T-helper 2 cell treated with Interferon-gamma antibody and Interleukin-4, amounts not matched to agents 5 μg/mL and 100 μg/mL, for 36 hours (primary cell): ENCODE measurements at places on chromosomes 7 and 10.

- no peak for DNase-seq
Measured at GRCh38 chr7:26265499-26266075, 26.1 kb upstream of the SNX10 start.

GRCh38 chr7:158252081-158252836 is 335.4 kb downstream of the PTPRN2 start:
- no peak for DNase-seq

DNA sequence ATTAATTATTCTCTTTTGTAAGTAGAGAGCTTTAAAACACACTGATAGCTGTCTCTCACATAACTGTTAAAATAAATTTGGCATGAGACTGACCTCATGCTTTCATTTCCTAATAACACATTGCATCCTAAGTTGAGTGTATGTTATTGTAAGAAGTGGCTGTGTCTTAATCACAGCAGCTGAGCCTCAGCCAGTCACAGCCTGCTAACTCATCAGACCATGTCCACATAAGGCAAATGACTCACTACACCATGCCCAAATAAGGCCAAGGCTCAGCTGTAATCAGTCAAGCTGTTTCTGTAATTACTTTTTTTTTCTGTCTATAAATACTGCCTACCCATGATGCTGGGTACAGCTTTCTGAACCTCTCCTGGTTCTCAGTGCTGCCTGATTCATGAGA is 860.9 kb downstream of the XPNPEP1 start:
- DNase-seq, result no peak

- DNase-seq, result no peak
Measured at GRCh38 chr10:114335614-114336013, 68.7 kb downstream of the AFAP1L2 start.

DNA sequence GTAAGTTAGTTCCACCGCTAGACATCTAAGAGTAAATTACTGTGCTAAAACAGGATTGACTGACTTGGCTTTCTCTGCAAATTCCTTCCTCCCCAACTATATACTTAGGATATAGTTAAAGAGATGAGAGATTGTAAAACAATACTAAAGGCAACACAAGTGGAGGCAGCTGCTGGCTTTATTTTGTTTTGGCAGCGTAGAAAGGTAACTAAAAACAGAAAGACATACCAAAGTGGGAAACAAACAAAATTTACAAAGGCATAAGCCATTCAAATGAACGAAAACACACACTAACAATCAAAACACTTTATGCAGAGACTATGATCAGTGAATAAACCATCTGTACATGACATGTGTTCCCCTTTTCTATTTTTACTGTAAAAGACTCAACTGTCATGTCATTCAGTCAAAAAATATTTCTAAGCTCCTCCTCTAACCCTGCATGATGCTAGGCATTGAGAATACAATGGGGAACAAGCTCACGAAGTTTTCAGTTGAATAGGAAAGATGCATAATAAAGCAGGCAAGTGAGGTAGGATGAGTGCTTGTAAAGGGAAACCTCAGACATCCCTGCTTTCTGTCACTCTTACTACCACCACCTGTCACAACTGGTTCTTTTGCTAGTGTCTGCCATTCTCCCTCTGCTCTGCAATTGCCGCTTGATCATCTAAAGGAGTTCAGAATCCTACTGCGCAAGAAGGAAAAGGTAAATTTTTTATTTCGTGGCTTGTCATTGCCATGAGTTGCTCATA is 64.2 kb upstream of the COL1A2 start:
- DNase-seq, result no peak

- DNase-seq, result no peak
Measured at GRCh38 chr7:99786726-99787335, 2.8 kb upstream of the CYP3A4 start.

- DNase-seq, result no peak
Measured at GRCh38 chr7:155311826-155312537, 14.3 kb downstream of the INSIG1 start.

DNA sequence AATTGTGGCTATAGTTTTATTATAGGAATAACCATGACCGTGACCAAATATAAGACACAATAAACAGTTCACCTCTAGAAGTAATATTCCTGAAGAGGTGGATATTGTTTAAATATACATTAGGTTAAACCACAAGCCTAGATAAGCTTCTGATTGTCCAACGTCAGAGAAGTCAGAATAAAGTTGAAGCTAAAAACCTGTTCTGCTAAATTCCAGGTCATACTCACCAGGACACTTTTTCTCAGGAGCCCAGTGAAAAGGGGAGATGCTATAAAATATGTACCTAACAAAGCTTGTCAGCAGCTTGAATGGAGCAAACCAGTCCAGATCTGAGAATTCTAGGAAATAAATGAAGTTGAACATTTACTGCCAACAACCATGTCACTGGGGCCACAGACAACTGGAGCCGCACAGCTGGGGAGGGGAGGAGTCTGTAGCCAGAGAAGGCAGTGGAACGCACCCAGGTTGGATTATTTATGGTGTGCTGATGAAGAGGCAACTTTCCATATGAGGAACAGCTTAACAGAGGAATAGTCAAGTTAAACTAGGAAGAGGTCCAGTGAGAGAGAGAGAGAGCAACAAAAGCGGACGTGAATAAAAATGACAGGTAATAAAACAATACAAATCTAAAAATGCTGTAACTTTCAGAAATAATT is 191.1 kb downstream of the ZNF438 start:
- no peak for DNase-seq

DNA sequence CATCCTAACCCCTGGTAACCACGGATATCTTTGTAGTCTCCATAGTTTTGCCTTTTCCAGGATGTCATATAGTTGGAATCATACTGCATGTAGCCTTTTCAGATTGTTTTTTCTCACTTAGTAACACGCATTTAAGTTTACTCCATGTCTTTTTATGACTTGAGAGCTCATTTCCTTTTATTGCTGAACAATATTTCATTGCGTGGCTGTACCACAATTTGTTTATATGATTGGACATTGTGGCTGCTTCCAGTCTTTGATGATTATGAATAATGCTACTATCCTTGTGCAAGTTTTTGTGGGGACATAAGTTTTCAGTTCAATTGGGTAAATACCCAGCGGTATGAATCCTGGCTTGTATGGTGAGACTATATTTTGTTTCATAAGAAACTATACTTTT is 60.8 kb downstream of the AOAH start:
- no peak for DNase-seq

DNA sequence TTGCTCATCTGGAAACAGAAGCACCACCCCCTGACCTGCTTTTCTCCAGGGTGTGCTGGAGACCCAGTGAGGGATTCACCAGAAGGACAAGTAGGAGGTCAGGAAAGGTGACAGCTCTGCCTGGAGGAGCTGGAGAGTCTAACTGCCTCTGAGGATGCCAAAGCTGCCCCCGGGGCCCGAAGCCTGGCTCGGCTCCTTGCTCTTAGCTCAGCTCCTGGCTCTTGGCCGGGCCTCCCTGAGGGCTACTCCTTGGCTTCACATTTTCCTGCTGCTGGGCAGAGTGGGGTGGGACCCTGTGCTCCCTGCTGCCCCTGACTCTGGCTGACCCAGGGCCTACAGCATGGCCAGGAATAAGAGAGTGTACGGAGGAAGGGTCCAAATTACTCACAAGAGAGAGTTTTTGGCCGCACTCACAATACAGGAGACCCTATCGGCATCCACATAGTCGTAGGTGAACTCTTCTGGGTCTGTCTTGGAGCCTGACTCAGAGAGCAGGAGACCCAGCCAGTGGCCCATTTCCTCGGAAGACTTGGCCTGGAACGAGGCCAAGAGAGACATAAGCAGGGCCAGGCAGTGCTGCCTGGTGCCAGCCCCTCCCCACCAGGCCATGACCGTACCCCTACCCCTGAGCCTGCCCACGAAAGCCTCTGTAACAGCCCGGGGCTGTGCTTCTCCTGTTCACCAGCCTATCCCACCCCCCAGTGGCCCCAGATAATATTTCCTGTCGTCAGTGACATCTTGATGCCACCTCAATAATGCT is 63.1 kb downstream of the VWA2 start:
- no peak for DNase-seq

DNA sequence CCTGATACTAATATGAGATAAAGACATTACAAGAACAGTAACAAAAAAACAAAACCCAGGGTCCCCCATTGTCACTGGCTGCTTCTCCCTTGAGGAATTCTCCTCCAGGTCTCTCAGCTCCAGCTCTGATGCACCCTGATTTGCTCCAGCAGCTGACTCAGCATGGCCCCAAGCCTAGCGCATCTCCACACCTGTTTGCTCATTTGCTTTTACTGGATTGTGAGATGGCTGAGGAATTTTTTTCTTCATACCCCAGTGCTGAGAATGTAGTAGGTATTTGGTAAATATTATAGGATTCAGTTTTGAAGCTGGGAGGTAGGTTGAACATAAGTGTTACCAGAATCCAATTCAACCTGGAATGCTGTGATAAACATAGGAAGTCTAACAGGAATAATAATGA is 171.9 kb downstream of the PKD1L1 start:
- no peak for DNase-seq

- DNase-seq, result no peak
Measured at GRCh38 chr7:47714669-47715607, 133.0 kb upstream of the TNS3 start.

- no peak for DNase-seq
Measured at GRCh38 chr7:47806701-47807103, 141.6 kb downstream of the PKD1L1 start.

DNA sequence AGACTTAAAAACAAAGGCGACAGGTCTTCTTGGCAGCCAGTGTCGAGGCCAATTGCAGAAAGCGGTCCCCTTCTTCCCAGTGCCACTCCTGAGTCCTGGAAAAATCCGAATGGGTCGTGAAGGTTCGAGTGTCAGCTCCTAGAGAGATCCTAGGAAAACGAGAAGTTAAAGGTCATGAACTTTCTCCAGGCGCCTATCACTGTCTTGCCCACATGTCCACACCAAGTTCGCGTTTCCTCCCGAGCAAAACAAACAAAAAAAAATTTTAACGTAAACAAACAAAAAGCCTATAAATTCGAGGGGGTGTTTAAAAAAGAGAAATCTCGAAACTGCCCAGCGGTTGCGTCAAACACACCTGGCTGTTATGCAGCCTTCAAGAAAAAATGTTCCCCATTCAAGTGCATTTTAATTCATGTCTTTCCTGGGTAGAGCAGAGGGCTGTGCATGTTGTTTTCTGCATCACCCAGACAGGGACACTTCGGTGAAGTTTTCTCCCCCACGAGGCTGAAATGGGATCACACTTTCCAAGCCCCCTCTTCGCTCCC is 1.5 kb downstream of the ARHGAP21 start:
- no peak for DNase-seq

- DNase-seq, result peak; percentile 11
Measured at GRCh38 chr10:21989453-21990154, 13.9 kb downstream of the DNAJC1 start.

- DNase-seq, result no peak
Measured at GRCh38 chr7:79221211-79221610, 232.3 kb downstream of the MAGI2 start.

- no peak for DNase-seq
Measured at GRCh38 chr7:121178452-121178851, 150.3 kb upstream of the WNT16 start.

DNA sequence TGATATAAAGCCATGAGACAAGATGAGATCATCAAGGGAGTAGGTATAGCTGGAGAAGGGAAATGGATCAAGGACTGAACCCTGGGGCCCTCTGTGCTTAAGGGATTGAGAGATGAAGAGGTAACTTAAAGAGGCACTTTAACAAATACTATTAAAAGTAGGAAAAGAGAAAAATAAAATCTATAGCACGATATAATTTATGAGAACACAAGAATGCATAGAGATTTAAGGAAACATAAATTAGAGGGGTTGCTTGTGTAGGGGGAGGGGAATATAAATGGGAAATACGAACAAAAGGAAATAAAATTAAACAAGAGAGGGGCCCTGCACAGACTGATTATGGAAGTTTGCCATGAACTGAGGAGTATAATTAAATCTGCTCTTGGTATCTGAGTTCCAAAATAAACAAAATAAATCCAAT is 15.6 kb upstream of the LRRC17 start:
- no peak for DNase-seq

DNA sequence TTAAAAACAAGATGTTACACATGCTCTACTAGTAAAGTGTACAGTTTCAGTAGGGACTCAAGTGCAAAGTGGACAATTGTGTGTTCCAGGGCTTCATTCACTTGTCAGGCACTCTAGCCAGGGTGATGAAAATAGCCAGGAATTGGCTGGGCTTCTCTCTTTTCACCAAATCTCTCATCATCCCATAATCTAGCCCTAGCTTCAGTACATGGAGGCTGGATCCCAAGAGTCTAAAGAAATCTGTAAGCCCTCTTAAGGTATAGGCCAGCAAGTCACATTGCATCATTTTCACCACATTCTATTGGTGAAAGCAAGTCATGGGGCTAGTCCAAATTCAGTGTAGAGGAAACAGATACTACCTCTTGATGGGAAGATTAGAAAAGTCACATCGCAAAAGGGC is 47.3 kb upstream of the C1GALT1 start:
- no peak for DNase-seq

DNA sequence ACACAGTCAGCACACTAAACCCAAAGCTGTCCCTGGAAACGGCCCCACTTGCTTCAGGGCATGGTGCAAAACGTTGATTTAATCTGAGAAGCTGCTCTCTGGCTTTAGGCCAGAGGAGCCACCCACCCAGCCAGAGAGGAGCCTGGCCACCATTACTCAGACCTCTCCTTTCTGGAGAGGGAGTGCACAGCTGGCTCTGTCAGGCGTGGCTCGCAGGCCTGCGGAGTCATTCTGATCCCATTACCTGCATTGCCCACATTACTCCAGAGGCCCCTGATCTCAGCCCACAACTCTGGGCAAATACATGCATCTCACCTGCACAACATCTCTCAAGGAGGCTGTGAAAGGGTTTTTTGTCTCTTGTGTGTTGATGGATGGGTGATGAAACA is 370.0 kb upstream of the IGFBP3 start:
- DNase-seq, result no peak

GRCh38 chr10:35299016-35299415 is 37.3 kb upstream of the CCNY start:
- no peak for DNase-seq

DNA sequence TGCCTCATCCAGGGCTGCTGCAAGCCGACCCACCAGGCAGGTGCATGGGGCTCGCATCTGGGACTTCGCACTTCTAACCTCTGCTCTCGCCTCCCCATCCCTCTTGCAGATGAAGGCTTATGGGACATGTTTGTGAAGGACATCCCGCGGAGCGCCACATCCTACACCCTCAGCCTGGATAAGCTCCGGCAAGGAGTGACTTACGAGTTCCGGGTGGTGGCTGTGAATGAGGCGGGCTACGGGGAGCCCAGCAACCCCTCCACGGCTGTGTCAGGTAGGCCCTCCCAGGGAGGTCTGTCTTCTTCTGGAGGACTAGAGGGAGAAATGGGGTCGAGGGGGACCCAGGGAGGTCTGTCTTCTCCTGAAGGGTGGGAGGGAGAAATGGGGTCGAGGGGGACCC is 448.9 kb upstream of the FOXK1 start:
- no peak for DNase-seq

GRCh38 chr7:126727930-126728391 is 524.8 kb downstream of the GRM8 start:
- DNase-seq, result no peak
